ENCODE measurements at places on chromosomes 2 and 18. TPM values are rescaled to one million over a fixed set of nuclear protein-coding genes. Genes with fewer than 3 reads are reported as not detected.

DNA sequence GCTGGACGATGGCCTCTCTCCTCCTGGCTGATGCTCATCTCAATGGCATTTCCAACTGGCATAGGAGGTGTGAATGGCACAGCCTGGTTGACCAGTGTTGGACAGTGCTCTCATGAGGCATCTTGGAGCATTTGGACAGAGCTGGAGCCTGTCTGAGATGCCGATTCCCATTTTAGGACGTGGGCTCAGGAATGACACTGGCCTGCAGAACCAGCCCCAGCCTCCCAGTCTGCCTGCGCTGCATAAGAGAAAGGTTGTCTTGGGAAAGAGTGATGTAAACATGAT, 118.2 kb upstream of the COPS8 start:
- peak; percentile 9 for DNase-seq

ANKRD62 gene
- total RNA-seq: not detected

DNA sequence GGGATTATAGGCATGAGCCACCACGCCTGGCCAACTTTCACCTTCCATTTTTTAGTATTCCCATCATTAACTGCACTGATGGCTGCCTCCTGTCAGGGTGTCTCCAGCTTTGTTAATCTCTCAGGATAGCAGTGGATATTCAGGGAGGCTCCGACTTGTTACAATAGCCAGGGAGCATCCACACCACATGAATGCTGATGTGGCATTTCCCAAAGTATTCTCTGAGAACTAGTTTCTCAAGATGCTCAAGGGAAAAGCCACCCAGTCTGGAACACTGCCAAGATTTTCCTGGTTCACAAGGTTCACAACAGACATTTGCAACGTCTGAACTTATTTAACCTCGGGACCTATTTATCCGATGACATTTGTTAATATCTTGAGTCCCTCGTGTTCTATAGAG, 33.8 kb downstream of the ZNF519 start:
- no peak for DNase-seq

DNA sequence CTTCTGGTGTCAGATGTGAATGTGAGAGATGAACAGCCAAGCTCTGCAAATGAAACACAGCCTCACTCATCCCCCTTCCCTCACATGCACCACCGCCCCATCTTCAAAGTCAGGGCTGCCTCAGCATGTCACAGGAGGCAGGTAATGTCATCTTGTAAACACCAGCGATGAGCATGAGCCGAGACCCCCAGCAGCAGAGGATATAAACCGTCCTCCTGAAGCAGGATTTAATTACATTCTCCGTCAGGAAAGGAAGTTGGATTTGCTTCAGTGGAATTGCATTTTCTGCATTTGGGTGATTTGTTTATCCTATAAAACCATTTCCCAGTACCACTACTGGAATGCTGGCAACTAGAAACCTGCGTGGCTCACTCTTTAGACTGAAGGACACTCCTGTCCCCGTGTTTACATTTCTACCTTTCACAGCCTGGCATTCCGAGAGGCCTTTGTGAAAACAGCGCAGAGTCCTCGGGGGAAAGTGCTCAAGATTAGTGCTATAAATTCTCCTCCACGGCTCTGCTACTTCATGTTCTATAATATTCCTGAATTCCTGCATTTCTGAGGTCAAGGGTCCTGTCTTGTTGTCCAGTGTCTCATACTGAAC, 619.2 kb downstream of the IRS1 start:
- DNase-seq: no peak

GRCh38 chr2:190717764-190718651, 69.1 kb downstream of the NAB1 start:
- peak; percentile 74 for DNase-seq

PLA2R1 gene
- total RNA-seq: 6.9 TPM

- DNase-seq: no peak
These were observed 63.5 kb upstream of the FN1 start for GRCh38 chr2:215499331-215499730.

SMAD7 gene
- 8.8 TPM for total RNA-seq

DNAJC5G gene
- not detected for total RNA-seq

SETBP1 gene
- 5.5 TPM for total RNA-seq

GPR45 gene
- not detected for total RNA-seq

- peak; percentile 23 for DNase-seq
These were observed 128.9 kb downstream of the HDAC4 start for GRCh38 chr2:239271882-239272281.

SPP2 gene
- not detected for total RNA-seq

DNA sequence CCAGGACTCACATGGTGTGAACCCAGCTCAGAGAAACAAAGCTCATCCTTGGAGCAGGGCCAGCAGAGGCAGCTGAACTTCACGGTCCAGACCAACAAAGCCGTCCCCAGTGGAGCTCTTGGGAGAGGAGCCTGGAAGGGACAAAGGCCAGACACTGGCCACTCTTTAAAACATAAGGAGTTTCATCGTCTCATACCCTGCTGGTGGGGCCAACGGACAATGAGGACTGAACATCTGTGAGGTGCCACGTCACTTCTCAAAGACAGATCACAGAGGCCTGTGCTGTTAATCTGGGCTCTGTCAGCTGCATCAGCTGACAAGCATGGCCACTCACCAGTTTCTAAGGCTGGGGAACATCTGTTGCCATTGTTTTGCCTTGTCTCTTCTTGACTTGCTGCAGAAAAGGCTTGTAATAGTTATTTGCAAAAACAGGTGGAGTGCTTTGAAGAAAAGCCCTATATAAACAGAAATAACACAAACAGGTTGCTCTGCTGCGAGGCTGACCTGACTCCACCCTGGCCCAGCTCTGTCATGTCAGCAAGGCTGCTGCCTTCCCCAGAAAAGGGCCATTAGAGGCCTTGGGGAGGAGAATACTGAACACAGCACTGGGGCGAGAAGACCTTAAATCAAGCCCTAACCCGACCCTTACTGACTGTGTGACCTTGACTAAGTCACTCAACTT, 68.1 kb upstream of the DAPL1 start:
- DNase-seq: no peak

ZBTB7C gene
- total RNA-seq: 0.12 TPM

DNA sequence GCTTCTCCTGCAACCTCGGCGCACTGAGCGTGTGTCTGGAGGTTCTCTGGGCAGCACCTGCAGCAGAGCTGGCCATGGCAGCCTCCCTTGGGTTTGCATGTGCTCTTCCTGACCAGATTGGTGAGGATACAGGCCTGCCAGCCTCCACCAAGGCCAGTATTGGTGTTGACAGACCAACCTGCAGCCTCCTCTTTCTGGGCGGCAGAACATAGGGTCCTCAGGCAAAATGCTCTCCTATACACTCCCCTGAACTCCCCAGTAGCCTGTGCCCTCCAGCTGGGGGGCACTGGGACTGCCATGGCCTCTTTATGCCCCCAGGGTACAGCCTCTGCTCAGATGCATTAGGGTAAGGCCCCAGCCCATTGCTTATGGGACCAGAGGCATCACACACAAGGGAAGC, 131.9 kb upstream of the SPRED2 start:
- DNase-seq: no peak

TMEFF2 gene
- total RNA-seq: 0.10 TPM

CHST9 gene
- total RNA-seq: not detected

DNA sequence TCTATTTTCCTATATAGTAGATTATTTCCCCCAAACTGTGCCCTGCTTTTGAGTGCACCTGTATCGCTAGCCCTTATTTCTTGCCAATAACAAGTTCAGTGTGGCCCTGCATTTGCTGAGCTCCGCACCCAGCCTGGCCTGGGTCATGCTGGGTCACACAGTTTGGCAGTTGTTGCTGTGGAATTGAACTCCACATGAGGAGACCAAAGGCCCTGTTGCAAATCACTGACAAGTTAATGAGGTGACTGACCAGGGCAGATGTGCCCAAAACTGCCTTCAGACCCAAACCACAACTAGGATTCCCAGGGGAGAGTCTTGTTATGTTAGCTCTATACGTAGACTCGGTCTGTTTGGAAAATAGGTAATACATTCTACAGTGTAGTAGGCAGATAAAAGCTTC, 31.0 kb downstream of the COL4A4 start:
- DNase-seq: no peak

DNA sequence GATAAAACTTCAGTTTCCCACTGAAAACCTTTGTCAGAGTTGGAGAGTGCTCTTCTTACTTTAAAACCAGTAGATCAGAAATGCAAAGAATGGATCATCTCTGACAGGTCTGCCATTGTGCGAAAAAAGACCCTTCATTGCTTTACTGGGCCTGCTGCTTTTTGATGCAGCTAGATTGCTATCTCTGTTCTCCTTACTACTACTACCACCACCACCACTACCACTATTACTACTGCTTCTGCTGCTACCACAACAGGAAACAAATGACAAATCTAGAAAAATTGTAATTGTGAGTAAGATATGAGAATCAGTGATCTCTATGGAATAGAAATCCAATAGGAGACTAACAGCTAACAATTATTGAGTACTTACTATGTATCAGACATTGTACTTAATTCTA, 85.8 kb downstream of the PKP4 start:
- DNase-seq: no peak

LINC00305 gene
- total RNA-seq: not detected

DNA sequence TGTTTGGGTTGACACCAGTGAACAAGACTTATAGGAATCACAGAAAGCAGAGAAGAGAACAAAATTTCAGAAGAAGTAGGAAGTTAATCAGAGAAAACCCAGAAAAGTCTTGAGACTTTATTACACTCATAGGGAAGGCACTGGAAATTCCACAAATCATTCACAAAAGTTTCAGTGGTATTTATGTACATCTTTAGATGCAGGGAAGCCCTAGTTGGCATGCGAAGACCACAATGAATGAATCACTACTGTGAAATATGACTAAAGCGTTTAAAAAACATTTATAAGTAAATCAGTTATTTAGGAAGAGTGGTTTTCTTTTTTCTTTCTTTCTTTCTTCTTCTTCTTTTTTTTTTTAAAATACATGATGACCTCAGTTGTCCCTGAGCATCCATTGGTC, 105.1 kb downstream of the NUP35 start:
- DNase-seq: peak; percentile 52

DNA sequence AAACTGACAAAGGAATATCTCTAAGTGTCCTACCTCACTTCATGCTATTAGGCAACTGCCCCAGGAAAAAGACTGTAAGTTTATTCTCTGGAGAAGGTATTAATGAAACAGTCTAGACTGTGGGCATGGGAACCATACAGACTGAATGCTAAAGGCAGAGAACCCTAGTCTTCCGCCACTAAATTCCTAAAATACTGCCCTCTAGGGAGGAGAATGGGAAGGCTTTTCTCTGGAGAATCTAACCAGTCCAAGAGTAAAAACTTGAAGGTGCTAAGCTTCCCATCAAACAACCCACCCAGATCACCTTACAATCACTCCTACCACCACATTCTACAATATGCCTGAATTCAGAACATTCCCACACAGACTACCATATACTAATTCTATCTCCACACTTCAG, 3.4 kb downstream of the SRBD1 start:
- peak; percentile 37 for DNase-seq

- DNase-seq: no peak
These were observed 73.8 kb downstream of the TGFA start for GRCh38 chr2:70479816-70480215.

CNRIP1 gene
- total RNA-seq: 53.9 TPM

- peak; percentile 3 for DNase-seq
These were observed 51.0 kb downstream of the LDLRAD4 start for GRCh38 chr18:13269521-13270011.

DNA sequence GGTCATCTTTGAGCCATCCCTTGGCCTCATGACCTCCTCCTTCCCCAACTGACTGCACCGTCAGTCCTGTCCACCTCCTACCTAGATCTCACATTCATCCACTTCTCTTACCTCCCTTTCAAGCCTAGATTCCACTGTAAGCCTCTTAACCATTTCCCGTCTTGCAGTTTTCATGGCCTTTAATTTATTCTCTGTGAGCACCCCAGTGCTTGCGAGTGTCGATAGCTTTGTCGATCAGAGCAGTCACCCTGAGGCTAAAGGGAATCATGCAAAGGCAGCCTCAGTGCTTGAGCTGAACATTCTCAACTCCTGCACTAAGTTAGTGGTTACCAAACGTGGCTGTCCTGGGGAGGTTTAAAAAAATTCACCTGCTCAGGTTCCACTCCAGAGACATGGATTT, 14.7 kb downstream of the ARHGAP25 start:
- no peak for DNase-seq

ZNF514 gene
- total RNA-seq: 8.9 TPM
